Ovary (tissue), 10 donors: ENCODE measurements at places on chromosomes 5 and 9. TPM values are rescaled to one million over a fixed set of nuclear protein-coding genes. Genes with fewer than 3 reads are reported as not detected.

Gene EGFLAM
- total RNA-seq = 28.8 TPM

Gene NNT
- 39.3 TPM for total RNA-seq

Gene MCTP1
- 6.5 TPM for total RNA-seq

Gene ZNF366
- 3.0 TPM for total RNA-seq

Gene RORB
- 0.25 TPM for total RNA-seq

Gene TAL2
- 1.0 TPM for total RNA-seq

Gene SLC6A7
- not detected for total RNA-seq

Gene LECT2
- not detected for total RNA-seq

Gene LCN9
- total RNA-seq = not detected

Gene C5orf58
- total RNA-seq = not detected

Gene IFNA13
- total RNA-seq = not detected

Gene GAS1
- 251 TPM for total RNA-seq

Gene KIAA1958
- total RNA-seq = 31.8 TPM

Gene PCDHGA7
- 5.8 TPM for total RNA-seq

Gene AJM1
- total RNA-seq = 2.0 TPM

Gene TSLP
- total RNA-seq = 0.57 TPM

Gene SMIM3
- total RNA-seq = 27.4 TPM

Gene CTXN3
- total RNA-seq = not detected

Gene LIX1
- total RNA-seq = not detected

Gene GPRIN1
- total RNA-seq = 0.11 TPM

Gene SH3RF2
- total RNA-seq = 0.30 TPM

Gene CDK7
- 14.4 TPM for total RNA-seq
